Midbrain (tissue), 1 donor: ENCODE measurements at places on chromosomes 2 and 18.

DNA sequence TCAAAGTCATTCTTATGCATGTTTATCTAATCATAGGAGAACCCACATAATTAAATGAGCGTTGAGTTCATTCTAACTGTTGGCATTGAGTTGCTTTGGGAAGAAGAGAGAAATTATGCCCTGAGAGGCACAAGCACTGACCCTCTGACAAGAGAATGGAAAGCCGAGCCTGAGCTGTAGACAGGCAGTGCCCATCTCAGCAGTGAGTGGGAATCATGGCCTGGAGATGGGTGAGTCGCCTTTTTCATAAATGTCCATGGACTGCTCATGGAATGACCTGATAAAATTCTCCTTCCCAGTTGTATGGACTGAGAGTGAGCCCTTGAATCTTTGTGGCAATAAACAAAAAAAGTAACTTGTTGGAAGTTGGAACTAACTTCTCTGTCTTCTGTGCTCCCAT, 21.4 kb upstream of the MYO3B start:
- no peak for DNase-seq

DNA sequence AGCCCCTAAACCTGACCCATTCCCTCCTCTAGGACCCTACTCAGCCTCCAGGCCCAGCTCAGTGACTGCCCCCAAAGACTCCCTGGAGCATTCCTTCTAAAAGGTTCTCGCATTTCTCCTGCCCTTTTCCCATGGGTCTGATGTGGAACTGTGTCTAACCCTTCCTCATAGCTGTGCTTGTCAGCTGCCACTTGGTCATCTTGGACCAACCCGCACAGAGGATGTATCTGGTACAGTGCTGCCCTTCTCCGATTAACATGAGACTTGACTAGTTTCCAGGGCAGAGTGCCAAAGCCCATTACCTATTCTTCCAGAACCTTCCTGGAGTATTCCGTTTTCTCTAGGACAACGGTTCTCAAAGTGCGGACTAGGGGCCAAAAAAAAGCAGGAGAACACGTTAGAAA, 518 bp upstream of the NFU1 start:
- DNase-seq, result no peak

DNA sequence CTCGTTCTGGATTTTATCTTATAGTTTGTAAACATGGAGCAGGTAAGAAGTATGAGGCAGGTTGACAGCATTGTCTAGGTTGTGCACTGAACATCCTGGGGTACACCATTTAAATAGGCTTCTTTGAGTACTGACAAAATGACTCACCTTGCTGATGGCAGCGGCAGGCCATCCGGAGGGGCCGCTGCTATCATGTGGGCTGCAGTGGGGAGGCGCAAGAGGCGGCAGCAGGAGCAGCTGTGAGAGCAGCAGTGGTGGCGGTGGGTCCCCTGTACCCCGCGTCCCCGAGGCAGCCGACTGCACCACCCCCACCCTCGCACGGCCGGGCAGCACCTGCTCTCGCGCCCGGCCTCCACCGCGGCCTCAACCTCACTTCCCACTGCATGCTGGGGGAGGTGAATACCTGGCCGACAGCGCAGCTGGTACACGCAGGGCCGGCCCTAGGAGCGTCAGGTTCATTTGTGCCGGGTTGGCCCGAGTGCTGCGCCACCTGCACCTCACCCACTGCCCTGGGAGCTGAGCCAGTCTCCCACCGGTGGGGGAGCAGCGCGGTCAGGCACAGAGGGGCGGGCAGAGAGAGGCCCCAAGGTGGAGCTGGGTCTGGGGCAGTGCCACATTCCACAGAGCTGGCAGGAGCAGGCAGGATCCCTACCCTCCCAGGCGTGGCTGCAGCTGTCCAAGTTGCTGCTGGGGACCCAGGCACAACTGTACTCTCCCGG, 154.5 kb upstream of the RBMS1 start:
- no peak for DNase-seq

GRCh38 chr2:171595456-171595855, 73.2 kb downstream of the CYBRD1 start:
- no peak for DNase-seq

- no peak for DNase-seq
Measured at GRCh38 chr2:48112911-48113680, 206.8 kb upstream of the FBXO11 start.

- DNase-seq, result no peak
Measured at GRCh38 chr2:233850745-233851144, 3.6 kb downstream of the HJURP start.

DNA sequence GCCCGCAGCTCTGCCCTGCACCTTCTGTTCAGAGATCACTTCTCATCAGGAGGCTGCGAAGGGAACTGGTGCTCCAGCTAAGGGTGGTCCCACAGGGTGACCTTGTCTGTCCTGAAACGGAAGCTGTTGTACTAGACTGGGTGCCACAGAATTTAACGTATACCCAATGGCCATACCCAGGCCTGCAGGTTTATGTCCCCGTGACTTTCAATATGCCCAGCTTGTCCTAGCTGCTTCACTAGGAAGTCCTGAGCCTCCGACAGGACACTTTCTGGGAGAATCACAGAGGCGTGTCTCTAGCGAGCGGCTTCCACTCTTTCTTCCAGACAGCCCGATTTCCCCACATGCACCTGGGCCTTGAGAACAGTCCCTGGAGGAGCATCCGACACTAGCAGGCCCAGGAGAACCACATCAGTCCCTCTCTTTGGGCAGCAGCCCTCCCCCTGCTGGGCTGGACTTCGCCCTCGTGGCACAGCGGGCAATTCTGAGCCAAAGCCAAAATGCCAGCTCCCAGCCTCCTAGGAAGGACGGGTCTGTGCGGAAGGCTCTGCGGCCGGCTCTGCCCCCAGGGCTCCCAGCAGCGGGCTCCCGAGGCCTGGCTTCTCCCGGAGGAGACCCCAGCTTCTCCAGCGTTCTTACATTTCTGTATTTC, 91.9 kb upstream of the OTOS start:
- DNase-seq, result no peak

GRCh38 chr18:32296851-32297250, 107.0 kb downstream of the MEP1B start:
- DNase-seq, result no peak

GRCh38 chr2:108604196-108604595, 69.9 kb downstream of the LIMS1 start:
- no peak for DNase-seq
